ENCODE measurements at places on chromosomes 2 and 18. TPM values are rescaled to one million over a fixed set of nuclear protein-coding genes. Genes with fewer than 3 reads are reported as not detected.

GRCh38 chr2:14157816-14158215 is 474.7 kb upstream of the LRATD1 start:
- H3K4me3 ChIP-seq = no peak overlapping the region
- no peak overlapping the region for H3K27ac ChIP-seq
- no peaks in the 10 kb centered on the region for H3K36me3 ChIP-seq
- H3K4me1 ChIP-seq = no peaks in the 10 kb centered on the region
- DNase-seq = no peak

DNA sequence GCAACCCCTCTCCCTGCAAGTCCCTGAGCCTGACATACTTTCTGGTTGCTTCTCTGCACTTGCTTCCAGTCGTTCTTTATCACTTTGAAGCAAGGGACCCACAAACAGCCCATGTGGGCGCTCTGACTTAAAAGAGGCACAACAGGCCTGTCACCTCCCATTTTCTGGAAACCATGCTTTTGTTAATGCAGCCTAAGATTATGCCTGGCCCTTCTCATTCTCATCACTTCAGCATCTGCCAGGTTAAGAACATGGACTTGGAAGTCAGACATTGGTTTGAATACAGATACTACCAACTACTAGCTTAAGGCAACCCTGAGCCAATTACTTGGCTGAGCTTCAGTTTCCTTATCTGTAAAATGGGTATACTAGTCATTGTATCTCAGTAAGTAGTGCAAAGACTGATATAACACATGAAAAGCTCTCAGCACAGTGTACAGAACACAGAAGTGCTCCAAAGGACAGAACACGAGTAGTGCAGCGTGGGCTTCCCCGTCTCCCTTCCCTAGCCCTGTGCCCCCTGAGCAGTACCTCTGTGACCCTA is 141.4 kb downstream of the TNS1 start:
- no peak for DNase-seq
- no peak overlapping the region for H3K4me3 ChIP-seq

DNA sequence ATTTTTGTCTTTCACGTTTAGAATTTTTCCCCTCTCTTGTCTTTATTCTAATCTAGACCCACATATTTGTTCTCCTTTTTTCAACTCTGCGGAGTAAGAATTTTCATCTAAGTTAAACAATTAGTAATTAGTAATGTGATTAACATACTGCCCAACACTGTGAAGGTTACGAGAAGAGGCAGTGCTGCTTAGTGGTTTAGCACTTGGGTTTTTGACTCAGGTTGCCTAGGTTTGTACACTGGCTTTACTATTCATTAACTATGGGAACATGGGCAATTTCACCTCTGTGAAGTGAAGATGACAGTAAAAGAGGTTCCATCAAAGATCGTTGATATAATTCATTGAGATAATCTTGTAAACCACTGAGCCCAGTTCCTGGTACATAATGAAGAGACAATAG is 82.2 kb upstream of the PNPT1 start:
- H3K4me1 ChIP-seq = no peaks in the 10 kb centered on the region
- H3K27me3 ChIP-seq = peaks cover 5% of the 10 kb centered on the region
- DNase-seq = peak; percentile 1
- no peak overlapping the region for H3K27ac ChIP-seq

CFC1 gene
- total RNA-seq = not detected

RNU2-63P gene
- 34.9 TPM for total RNA-seq
